ENCODE measurements at places on chromosomes 5 and 9. TPM values are rescaled to one million over a fixed set of nuclear protein-coding genes. Genes with fewer than 3 reads are reported as not detected.

- peaks cover 23% of the 10 kb centered on the region for H3K4me1 ChIP-seq
- no peak overlapping the region for H3K27ac ChIP-seq
- H3K4me3 ChIP-seq, result no peak overlapping the region
- H3K36me3 ChIP-seq, result peaks cover 2% of the 10 kb centered on the region
Observed at GRCh38 chr5:119028575-119028974, 40.2 kb upstream of the DTWD2 start.

DNA sequence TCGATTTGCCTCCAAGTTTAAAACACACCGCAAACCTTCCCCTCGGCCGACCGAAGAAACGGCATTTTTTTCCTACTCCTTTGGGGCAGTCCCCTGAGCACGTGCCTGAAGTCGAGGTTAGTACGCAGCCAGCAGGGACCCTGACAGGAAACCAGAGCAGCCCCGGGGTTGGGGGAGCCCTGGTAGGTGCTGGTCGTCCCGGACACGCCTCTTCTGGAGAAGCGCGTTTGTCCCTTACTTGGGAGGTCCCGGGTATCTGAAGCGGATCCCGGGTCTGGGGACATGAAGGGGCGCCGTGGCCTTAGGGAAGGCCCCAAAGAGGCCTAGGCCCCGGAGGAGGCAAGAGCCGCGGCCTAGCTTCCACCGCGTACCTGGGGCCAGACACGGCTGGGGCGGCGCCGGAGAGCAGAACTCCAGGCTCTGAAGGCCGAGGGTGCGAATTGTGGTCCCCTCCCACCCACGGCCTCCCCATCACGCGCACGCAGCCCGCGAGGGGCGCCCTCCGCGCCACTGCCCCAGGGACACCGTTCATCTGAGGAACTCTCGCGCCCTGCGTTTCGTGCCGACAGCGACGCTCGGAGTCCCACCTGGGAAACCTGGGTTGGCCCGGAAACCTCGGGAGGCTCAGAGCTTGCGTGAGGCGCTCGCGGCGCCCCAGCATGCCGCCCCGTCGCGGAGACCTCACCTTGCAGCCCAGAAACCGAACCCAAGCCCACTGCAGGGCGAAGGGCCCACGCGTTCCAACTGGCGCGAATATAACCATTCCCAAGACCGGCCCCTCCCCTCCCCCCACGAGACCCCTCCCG, 10.4 kb downstream of the OTP start:
- peaks cover 19% of the 10 kb centered on the region for H3K4me1 ChIP-seq
- H3K27me3 ChIP-seq, result peaks cover 81% of the 10 kb centered on the region
- DNase-seq, result no peak
- no peak overlapping the region for H3K4me3 ChIP-seq

- no peak overlapping the region for H3K4me3 ChIP-seq
- H3K27me3 ChIP-seq, result no peaks in the 10 kb centered on the region
- no peak overlapping the region for H3K27ac ChIP-seq
- peaks cover 30% of the 10 kb centered on the region for H3K4me1 ChIP-seq
- no peaks in the 10 kb centered on the region for H3K36me3 ChIP-seq
- no peak for DNase-seq
Observed at GRCh38 chr5:107979900-107980299, 309.2 kb upstream of the EFNA5 start.

PELO gene
- total RNA-seq, result 9.3 TPM

SPATA31A3 gene
- total RNA-seq, result not detected

OTULINL gene
- 38.7 TPM for total RNA-seq

All from activated CD4-positive, alpha-beta T cell treated with anti-CD3 and anti-CD28 coated beads, Interleukin-2, amount 10 ng/mL, durations not matched to agents 7 days and 5 days (primary cell).